ENCODE measurements at places on chromosomes 6 and 20.

DNA sequence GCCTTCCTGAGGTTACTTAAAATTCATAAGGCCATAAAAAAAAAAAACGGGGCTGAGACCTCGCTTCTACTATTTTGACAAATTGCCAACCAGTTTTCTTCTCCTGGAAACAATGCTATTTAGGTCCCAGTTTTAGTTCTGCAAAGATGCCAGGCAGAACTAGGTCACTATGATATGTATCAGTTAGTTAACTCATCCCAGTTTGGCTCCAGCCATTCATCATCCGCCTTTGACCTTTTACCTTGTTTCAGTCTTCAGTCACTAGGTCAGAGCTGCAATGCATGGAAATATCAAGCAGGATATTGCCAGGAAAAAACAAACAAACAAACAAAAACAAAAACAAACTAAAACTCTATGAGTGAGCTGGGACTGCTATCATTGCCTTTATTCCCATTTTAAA lies 29.8 kb upstream of the ENPP4 start:
- no peak for DNase-seq

DNA sequence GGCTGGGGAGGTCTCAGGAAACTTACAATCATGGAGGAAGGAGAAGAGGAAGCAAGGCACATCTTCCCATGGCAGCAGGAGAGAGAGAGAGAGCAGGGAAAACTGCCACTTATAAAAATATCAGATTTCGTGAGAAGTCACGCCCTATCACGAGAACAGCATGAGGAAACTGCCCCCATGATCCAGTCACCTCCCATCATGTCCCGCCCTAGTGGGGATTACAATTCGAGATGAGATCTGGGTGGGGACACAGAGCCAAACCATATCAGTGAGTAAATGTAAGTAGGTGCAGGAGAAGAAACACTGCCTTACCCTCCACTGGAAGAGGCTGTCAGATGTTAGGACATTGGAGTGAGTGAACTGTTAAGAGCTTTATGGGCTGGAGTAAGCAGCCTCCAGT lies 270.4 kb downstream of the TFAP2C start:
- DNase-seq, result no peak

DNA sequence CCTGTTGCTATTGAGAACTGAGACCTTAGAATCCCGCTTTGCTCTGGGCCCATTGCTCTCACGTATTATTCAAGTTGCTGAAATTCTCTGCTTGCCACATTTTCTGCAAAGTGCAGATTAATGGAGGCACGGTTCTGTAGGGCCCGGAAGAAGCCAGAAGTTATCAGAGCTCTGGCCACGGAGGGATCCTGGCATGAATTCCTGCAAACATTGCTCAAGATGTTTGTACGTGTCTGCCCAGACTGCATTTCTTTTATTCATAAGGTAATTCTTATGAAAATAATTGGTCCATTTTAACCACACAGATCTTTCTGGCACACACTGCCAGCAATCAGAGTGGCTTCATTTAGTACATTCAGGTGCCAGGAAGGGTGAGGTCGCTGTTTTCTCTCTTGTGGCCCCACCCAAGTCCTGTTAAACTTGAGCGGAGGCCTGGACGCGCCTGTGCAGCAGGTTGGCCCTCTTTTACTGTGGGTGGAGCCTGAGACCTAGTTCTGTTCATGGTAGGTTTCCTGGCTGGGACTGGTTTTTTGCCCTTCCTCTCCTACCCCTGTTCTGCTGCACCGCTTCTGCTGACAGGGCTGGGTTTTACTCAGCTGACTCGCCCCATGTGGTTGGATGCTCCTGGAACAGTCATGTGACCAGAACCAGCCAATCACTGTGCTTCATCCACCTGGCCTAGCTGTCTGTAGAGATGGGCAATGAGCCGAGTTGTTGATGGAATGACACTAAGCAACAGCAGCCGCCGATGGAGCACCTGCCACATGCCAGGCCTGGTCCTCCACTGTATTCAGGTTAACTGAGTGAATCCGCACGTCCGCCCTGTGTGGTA lies 230.2 kb downstream of the CDH4 start:
- DNase-seq, result no peak

DNA sequence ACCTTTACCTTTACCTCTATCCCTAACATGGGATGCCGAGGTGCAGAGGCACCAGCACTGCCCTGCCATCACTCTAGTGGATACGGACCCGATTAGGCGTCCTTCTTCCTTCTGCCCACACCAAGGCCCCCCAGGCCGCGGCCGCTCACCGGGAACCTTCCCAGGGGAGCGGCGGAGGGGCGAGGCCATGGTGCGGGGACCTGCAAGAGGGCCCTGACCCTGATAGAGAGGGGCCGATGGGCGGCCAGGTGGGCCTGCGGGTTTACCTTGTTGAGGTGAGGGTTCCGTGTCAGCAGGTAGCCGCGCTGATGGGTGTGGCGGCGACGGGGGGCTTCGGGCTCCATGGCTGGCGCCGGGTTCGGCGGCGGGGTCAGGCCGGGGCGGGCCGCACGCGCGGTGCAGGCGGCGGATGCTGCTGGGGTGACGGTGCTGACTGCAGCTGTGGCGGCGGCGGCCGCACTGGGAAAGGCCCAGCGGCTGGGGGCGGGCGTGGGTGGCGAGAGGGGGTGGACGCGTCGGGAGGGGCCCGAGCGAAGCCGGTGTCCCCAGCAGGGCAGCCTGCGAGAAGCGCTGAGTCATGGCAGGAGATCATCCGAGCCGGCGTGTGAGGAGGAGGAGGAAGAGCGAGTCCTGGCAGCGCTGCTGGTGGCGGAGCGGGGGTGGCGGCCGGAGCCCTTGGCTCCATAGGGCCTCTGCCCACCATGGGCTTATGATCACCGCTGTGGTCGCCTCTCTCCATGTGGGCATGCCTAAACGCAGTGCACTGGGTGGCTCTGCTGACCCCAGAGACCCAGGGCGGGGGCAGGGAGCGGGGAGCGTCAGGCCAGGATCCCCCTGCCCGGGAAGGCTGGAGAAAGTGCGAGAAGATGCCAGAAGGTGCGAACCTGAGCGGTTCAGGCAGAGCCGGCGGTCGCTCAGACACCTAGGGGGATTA lies at the start of gene ME1:
Gene ME1, minus strand, starts transcription at position 441 of the 934 bp plus-strand sequence. Its CDS starts 97 bp downstream, at position 344.
- no peak for DNase-seq

- peak; percentile 74 for DNase-seq
Observed at GRCh38 chr20:46552460-46553420, 2.3 kb upstream of the OCSTAMP start.

DNA sequence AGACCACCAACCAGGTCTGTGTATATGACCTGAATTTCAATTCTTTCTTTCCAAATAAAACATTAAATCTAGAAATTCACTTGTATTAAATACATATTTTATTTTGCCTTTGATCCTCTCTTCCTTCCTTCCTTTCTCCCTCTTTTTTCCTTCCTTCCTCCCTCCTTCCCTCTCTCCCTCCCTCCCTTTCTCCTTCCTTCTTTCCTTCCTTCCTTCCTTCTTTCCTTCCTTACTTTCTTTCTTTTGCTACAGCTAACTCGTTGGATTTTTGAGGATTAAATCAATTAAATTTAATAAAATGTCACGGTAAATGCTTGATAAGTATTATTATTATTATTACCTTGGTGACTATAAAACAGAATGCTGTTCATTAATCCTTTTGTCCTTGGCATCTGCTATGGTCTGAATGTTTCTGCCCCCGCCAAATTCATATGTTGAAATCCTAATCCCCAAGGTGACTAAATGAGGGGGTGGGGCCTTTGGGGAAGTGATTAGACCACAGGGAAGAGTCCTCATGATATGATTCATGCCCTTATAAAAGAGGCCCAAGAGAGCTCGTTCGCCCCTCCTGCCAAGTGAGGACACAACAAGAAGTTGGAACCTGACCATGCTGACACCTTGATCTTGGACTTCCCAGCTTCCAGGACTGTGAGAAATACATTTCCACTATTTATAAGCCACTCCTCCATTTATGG lies 67.6 kb upstream of the BTBD3 start:
- DNase-seq, result no peak

DNA sequence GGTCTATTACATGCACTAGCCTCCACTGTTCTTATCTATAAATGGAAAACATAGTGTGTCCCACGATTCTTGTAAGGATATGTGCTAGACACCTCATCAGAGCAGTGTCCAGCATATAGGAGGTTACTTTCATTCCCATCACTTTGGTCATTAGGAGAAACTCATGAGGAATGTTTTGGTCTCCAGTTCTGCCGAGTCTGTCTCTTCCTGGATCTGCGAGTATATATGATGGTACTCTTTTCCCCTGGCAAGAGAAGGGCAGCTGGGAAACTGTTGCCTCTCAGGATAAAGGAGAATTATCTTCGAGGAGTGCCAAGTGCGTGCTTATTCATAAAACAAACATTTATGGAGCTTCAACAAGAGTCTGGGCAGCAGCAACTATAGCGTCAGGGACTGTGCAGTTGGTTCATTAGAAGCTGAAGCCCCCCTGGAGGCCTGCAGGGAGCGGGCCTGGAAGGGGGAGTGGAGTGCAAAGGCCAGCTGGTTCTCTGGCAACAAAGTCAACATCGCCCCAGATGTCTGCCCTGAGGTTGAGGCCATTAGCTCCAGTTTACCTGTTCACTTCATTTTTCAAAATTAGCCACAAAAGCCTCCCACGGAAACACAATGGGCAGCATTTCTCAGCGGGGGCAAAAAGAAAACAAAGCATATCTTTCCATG lies 811.9 kb downstream of the MAFB start:
- no peak for DNase-seq

DNA sequence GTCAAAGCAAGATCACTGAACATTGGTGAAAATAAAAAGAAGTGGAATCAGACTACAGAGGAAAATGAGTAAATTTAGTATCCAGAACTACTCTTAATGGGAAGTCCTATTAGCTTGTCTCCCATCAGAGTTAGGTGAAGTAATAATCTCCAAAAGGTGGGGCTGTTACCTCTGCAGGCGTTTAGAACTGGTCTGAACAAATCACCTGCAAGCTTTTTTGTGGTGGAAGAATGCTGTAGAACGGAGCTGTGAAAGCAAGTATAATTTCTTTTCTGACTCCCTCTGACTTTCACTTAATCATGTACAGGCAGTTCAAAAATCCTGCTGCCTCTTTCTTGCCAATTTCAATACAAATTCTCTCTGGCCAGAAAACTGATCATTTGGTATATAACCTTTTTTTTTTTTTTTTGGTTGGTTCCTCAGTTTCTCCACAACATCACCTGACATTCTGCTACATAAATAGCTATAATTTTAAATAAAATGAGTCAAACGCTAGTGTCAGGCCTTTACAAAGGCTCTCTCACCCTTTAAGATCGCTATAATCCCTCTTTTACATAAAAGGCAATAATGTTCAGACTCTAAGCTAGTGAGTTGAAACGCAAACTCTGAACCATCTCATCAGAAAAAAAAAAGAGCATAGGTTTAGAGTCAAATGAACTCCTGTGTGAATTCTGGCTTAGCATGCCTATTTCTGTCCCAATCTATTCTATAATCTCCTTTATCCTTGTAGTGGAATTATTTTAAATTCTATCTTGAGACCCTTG lies 38.8 kb downstream of the CITED2 start:
- no peak for DNase-seq

DNA sequence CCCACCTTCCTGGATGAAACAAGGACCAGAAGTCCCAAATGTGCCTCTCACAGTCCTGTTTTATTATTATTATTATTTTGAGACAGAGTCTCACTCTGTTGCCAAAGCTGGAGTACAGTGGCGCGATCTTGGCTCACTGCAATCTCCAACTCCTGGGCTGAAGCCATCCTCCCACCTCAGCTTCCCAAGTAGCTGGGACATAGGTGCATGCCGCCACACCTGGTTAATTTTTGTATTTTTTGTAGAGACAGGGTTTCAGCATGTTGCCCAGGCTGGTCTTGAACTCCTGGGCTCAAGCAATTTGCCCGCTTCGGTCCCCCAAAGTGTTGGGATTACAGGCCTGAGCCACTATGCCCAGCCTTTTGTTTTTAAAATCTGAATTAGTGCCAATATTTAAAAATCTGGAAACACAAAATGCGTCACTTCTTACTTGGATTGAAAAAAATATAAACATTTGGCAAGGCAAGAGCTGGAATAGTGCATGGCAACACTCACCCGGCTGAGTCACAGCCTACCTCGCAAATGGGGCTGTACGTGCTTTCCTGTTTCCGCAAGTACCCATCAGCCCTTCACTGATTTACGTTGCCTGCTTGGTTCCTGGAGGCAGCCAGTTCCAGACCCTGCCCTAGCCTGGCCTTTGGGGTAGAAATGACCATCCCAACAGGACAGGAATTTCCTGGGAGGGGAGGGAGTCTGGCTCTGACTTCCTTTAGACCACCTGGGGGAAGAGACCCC lies 6.3 kb downstream of the SDCBP2 start:
- no peak for DNase-seq

- no peak for DNase-seq
Observed at GRCh38 chr6:43753570-43754183, 16.3 kb upstream of the VEGFA start.

GRCh38 chr6:169312658-169313346 lies 59.2 kb upstream of the THBS2 start:
- no peak for DNase-seq

DNA sequence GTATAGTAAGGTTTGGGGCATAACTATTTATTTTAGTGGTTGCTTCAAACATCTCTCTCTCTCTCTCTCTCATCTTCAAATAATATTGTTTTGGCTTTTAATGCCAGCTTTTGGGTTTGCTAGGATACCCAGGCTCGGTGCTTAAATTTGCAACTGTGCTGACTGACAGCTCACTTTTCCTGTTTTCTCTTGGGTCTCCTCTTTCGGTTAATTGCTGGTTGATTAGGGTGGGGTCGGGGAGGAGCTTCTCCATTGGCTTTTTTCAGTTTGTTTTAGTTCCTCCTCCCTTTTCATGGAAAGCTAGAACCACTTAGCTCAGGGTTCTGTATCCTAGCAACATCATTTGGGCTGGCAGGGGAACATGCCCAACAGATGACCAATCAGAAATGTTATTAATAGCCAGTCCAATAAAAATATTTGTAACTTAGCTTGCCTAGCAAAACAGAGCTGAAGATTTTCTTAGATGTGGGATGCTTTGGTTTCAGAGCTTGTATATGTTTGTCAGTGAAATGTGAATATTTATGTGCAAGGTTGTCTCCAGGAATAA lies 11.3 kb downstream of the TFAP2B start:
- no peak for DNase-seq

- DNase-seq, result no peak
Observed at GRCh38 chr6:56450882-56451739, 191.6 kb downstream of the DST start.

GRCh38 chr20:39853636-39854035 lies 835.4 kb downstream of the MAFB start:
- DNase-seq, result no peak

GRCh38 chr6:135985471-135985870 lies 134.0 kb downstream of the PDE7B start:
- DNase-seq, result no peak

GRCh38 chr20:17827759-17828559 lies 128.2 kb downstream of the BANF2 start:
- DNase-seq, result no peak

GRCh38 chr6:110486756-110487155 lies 10.3 kb upstream of the SLC22A16 start:
- DNase-seq, result no peak

- no peak for DNase-seq
Observed at GRCh38 chr20:910870-911770, 5.0 kb downstream of the ANGPT4 start.

DNA sequence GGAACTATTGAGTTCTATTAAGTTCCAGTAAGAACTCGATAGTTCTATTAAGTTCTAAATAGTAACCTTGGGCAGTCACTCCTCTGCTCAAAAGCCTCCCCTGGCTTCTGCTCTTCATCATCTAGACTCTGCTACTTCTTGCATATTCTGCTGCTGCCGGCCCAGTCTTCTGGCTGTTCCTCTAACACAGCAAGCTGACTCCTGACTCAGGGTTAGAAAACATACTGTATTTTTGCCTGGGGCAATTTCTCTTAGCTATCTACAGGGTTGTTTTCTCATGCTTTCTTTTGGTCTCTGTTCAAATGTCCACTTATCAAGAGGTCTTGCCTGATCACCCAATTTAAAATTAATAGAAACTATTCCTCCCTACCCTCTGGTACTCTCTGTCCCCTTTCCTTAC lies 14.6 kb downstream of the SLC25A27 start:
- no peak for DNase-seq

- no peak for DNase-seq
Observed at GRCh38 chr6:125102891-125103290, 50.7 kb upstream of the TPD52L1 start.

Data from GDM1 (cell line).